ENCODE measurements at places on chromosomes 7 and 10.

GRCh38 chr10:33917069-33917780 is 582.8 kb upstream of the NRP1 start:
- DNase-seq = no peak

DNA sequence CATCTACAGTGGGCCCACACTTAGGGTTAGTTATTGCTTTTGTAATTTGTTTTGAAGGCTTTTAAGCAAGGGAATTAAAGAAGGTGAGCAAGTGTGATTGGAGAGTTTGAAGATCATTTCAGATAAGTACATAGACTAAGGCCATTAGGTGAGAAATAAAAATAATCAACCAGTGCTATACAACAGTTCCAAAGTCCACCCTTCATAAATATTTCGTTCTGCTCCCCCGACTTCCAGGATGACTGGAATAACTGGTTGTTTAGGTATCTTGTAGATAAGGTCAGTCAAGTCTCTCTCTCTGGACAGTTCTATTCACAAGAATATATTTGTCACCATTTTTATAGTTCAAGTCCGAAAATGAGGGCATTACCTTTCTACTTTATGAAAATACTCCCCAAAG is 98.0 kb upstream of the MBL2 start:
- no peak for DNase-seq

- no peak for DNase-seq
These were observed 24.5 kb downstream of the FAM171A1 start for GRCh38 chr10:15346440-15347141.

DNA sequence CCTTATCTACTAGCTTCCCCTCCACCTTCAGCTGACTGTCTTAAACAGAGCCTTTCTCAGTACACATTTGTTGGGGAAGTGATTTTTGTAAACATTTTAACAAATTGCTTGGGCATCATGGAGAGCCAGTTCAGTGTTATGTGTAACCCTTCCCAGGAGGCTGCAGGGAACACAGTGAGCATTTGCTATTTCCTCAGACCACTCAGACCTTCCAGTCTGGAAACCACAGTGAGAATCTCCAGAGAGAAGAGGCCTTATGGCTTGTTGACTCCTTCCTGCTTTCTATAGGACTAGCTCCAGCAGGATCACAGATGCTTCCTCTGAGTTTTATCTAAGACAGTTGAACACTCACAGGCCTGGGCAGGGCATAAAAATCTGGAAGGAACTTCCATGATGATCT is 409.8 kb upstream of the NPVF start:
- no peak for DNase-seq

Measured in stimulated activated CD8-positive, alpha-beta memory T cell treated with anti-CD3 and anti-CD28 coated beads, Interleukin-4, amount 100 ng/mL, for 1 hour (primary cell).